ENCODE measurements at places on chromosomes 12 and 14.
A peak's percentile ranks its signal among the peaks of the same experiment; 100 is the strongest.

GRCh38 chr12:53098354-53098981 lies 1.0 kb downstream of the IGFBP6 start:
- DNase-seq = no peak

- DNase-seq = no peak
Measured at GRCh38 chr14:104588066-104588857, 8.7 kb downstream of the C14orf180 start.

- no peak for DNase-seq
Measured at GRCh38 chr12:106953352-106954250, 2.1 kb upstream of the TMEM263 start.

- DNase-seq = no peak
Measured at GRCh38 chr12:132416121-132416673, 73.8 kb upstream of the FBRSL1 start.

DNA sequence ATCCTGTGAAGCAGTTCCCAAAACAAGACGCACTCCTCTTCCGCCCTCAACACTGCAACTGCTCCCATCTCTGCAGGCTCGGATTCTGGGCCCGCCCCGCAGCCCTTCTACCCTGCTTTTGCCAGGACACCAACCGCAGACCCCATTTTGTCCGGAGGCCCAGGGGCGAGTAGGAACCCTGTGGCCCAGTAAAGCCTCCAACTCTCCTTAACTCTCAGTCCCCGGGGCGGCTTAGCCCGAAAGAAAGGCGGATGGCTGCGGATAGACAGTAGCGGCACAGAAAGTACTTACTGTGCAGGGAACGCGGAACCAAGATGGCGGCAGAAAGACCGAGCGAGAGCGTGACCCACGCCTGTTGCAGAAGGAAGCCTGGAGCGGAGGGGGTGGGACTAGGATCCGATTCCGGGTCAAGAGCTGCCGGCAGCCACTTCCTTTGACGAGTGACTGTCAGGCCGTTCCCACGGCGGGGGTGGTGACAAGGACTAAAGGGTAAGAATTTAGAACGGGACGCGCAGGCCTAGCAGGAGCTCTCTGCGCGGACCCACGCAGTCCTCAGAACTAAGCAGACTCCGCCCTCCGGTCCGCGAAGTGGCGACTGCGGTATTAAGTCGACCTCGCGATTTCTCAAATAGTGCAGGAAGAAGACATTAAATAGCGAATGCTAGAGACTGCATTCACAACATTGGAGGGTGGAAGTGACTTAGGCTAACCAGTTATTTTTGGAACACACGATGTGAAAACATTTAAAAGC lies at the start of gene NACA:
Gene NACA, minus strand, starts transcription at position 328 of the 751 bp plus-strand sequence. CDS start 778 bp downstream, outside the sequence.
- DNase-seq = peak; percentile 96

DNA sequence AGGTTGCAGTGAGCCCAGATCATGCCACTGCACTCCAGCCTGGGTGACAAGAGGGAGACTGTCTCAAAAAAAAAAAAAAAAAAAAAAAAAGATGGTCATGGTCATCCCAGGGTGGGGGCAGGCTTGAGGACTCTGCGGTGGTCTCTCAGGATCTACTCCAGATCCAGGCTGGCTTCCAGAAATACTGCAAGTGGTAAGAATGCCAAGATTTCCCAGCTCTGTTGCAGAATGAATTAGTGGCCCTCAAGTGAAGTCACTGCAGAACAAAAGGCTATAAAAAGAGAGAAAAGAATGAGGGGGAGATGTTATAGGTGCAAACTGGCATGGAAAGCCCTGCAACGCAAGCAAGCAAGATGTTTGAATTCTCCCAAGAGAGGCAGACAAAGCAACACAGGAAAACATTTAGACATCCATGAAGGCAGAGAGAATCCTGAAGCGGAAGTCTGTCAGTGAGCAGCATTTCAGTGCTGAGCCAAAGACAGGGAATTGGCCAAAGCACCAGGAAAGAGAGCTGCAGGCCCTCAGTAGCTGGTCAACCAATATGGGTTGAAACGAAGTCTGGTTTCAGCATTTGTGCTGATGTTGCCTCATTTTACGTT lies 31.9 kb upstream of the ETFBKMT start:
- no peak for DNase-seq

DNA sequence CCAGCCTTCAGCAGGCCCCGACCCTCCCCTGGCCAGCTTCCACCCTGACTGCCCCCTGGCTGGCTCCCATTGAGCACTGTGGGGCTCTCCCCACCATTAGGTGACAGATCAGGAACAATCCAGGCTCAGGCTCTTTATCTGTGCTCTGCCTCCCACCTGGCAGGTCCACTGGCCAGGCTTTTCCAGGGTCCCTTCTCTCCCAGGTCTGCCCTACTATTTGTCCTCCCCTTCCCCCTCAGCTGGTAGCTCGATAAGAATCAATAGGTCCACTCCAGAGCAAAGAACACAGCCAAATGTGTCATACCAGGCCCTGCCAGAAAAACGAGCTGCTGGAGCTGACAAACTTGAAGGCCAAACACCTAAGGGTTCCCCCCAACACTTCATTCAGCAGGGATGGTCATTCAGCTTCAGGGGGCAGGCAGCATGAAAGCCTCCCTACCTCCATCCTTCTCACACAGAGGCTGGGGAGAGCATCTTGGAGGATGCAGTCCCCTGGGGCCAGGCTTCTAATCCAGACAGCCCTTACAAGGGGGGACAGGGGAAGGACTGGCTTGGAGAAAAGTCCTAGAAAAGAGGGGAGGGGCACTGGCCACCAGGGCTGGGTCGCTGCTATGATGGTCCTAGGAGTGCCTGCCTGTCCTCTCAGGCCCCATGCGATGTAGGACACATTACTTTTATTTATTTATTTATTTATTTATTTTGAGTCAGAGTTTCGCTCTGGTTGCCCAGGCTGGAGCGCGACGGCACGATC lies 1.9 kb upstream of the KRT18 start:
- DNase-seq = no peak

Data from 8988T (cell line).